Jurkat, Clone E6-1 (cell line): ENCODE measurements at places on chromosomes 5 and 9.

- DNase-seq: no peak
Observed at GRCh38 chr5:177372910-177373309, 11.3 kb upstream of the SLC34A1 start.

GRCh38 chr5:126526493-126526892 is 68.5 kb downstream of the ALDH7A1 start:
- no peak for DNase-seq

GRCh38 chr9:87546704-87547103 is 49.0 kb downstream of the DAPK1 start:
- no peak for DNase-seq

GRCh38 chr9:1170918-1171317 is 120.8 kb downstream of the DMRT2 start:
- DNase-seq: no peak

DNA sequence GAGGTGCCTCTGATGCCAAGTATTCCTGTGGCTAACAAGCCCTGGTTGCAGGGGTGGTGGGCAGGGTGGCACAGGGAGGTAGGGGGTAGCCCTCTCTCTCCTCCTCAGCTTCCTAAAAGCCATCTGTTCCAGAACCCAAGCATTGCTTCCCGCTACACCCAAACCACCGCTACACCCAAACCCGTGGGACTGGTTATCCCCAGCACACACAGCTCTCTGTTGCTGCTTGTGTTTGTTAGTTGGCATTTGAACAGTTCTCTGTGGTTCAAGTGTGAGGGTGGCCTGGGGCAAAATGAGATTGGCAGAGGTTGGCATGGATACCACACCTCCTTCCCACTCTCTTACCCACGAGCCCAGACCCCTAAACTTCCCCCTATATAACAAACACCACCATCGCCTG is 40.4 kb downstream of the SPARC start:
- DNase-seq: no peak

DNA sequence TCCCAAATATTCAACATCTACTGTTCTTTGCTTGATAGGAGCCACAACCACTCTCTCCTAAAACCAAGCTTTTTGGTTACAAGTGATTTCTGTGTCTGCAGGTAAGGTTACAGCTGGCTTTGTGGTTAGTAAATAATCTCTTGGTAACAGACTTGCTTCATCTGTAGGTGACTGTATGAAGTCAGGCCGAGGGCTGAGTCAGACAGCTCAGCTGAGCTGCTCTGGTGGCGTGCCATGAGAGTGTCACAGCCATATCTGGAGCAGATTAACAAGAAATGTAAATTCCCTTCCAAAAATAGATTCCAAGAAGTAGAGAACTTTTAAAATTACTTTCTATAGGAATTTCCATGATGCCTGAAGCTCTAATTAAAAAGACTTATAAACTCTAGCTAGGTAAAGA is 23.7 kb upstream of the TAS2R1 start:
- DNase-seq: no peak

GRCh38 chr9:95097279-95097678 is 220.2 kb downstream of the FANCC start:
- DNase-seq: no peak

DNA sequence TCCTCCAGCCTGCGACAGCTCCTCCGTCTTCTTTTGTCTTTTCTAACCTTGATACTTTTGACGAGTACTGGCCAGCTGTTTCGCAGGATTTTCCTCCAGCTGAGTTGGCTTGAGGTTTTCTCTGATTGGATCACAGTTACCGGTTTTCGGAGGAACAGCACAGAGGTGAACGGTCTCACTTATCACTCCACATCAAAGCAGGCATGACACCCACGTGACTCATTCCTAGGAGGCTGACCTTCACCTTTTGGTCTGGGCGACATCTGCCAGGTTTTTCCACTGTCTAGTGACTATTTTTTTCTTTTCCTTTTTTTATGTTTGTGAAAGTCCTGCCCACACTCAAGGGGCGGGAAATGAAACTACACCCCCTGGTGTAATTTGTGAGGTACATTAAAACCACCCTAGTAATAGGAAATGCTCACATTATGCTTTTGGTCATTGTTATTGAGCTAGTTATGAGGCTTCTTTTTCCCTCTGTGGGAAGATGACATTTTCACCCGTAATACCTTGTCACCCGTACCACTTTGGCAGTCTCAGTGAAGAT is 319.2 kb downstream of the GADD45G start:
- DNase-seq: no peak

GRCh38 chr9:92988215-92988768 is 41.0 kb downstream of the FGD3 start:
- no peak for DNase-seq

DNA sequence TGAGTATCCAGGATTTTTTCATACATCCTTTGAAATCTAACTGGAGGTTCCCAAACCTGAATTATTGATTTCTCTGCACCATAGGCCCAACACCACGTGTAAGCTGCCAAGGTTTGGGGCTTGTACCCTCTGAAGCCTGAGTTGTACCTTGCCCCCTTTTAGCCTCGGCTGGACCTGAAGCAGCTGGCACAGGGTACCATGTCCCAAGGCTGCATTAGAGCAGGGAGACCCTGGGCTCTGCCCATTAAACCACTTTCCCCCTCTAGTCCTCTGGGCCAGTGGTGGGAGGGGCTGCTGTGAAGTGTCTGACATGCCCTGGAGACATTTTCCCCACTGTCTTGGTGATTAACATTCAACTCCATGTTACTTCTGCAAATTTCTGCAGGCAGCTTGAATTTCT is 532.9 kb upstream of the NUDT12 start:
- no peak for DNase-seq

DNA sequence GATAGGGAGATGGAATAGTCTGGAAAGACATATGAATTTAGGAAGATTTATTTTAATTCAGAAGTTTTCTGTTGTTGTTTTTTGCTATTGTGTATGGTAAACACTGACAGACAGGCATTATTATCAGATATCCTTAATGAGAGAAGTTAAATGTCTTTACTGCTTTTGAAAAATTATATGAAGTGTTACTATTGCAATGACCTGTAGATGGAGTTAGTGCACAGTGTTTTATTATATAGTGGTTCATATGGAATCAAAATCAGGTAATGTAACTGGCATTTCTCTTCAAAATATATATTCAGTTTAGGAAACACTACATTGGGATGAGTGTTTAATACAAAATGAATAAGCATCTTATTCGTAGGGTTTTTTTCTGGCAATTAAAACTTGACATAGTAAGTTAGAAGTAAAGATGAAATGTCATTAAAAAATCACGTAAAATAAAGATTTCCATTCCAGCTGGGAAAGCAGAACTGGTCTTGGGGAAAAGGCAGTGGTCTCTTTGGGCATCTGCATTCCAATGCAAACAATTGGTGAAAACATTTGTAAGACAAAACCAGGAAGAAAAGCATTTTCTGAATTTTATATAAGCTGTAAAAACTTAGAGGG is 3.9 kb downstream of the GABRA1 start:
- no peak for DNase-seq

- no peak for DNase-seq
Observed at GRCh38 chr5:95818181-95819147, 4.1 kb downstream of the GLRX start.

DNA sequence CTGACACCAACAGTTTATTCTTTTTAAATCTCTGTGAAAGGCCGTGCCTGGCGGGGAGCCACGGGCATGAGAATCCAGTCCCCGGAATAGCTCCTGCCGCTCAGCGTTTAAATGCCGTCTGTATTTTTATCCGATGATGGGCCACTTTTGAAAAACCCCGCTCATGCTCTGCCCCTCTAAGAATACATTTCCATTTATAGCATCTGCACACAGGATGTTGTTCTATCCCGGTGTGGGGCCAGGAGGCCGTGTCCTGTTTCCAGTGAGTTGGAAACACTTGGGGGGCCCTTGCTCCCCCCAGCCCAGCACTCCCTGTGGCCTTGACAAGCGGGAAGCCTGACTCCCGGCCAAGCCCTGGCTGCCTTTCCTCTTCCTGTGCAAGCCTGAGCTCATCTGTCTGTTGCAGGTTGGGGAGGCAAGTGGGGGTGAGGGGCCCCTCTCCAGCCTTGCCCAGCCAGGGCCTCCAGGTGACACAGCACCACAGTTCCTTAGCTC is 39.0 kb downstream of the ERGIC1 start:
- no peak for DNase-seq
